ENCODE measurements at places on chromosomes 13 and 19.
A peak's percentile ranks its signal among the peaks of the same experiment; 100 is the strongest.

DNA sequence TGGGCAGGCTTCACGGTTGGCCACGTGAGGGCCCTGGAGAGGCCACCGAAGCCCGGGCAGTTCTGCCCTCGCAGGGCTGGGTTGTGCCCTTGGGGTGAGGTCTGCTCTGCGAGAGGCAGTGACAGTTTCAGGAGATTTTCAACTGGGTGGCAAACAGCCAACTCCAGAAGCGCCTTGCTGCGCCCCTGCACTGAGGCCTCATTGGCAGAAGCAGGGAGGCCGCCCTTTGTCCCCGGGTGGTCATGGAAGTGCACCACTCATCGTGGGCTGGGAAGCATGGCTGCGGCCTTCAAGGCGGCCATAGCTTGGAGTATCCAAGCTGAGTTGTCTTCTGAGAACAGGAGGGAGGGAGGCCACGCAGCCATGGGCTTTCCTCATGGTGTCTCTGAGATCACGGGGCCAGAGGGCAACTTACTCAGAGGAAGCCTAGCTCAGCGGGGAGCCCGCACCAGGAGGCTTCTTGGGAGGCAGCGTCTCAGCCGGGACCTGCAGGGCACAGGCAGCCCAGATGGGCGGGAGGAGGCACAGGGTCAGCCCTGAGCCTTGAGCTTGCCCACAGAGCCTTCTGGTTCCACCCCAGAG is 14.8 kb downstream of the PLEKHJ1 start:
- DNase-seq = no peak

DNA sequence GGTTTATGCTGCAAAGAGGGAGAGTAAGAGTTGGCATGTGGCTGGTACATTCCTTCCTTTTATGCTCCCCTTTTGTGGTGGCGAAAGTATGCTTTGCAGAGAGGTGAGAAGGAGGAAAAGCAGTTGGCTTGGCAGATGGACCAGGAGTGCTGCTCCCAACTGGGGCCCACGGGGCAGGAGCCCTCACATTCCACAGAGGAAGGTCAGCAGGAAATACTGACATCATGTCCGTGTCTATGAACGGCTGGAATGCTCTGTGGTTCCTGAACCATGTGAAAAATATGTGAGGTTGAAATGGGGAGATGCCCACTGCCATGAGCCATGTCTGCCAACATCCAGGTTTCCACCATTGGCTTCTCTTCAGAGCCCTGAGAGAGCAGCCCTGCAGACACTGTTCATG is 33.3 kb upstream of the GAS6 start:
- peak; percentile 99 for DNase-seq

GRCh38 chr13:99322297-99323103 is 15.3 kb upstream of the GPR183 start:
- DNase-seq = peak; percentile 85

- no peak for DNase-seq
Observed at GRCh38 chr13:80101040-80101439, 239.9 kb downstream of the SPRY2 start.

DNA sequence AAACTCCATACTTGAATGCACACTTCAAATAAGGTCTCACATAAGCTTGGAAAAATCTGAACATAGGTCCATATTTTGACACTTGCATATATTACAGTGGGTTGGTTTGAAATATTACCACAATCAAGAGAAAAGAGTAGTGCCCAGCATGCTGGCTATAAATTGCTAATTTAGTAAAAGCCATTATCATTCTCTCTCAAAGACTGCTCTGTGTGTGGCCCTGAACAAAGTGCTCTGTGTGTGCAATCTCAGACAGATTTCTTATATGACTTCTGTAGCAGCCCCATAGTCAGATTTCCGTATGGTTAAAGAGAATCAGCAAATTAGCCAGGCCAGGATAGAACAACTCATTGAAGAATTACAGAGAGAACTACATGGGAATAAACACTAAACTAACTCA is 78.2 kb downstream of the LIG4 start:
- DNase-seq = no peak

GRCh38 chr19:38190793-38191192 is 33.2 kb downstream of the DPF1 start:
- no peak for DNase-seq

- DNase-seq = peak; percentile 98
Observed at GRCh38 chr13:85497652-85498051, 301.6 kb downstream of the SLITRK6 start.

DNA sequence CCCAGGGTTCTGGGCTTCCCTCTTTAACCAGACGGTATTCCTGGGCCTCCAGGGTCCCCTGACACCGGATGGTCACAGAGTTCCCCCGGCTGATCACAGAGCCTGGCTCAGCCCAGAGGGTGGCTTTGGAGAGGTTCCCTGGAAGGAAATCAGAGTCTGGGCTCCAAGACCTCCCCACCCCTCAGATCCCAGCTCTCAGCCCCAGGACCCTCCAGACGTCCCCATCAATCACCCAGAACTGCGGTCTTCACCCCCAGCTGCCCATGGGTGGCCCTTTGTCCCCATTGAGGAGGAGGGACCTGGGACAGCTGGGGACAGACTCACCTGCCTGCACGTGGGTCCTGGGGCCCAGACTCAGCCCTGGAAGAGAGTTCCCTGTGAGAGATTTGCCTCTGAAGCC is 955 bp downstream of the LILRA5 start:
- no peak for DNase-seq

DNA sequence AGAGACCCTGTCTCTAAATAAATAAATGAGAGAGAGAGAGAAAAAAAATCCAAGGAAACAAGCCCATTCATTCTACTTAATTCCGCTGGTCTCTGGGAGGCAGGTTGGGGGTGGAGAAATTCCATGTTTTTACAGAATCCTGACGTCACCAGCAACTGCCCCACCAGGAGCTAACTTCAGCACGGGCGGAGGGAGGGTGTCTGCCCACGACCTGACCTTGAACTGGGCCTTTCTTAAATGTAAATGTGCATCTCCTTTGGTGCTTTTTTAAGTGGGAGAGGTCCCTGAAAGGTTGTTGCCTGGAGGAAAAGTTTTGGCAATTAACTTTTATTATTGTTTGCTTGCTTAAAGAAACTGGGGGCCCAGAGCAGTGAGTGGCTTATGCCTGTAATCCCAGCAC is 15.5 kb downstream of the KLF2 start:
- DNase-seq = peak; percentile 39

GRCh38 chr13:98129059-98129746 is 13.7 kb upstream of the FARP1 start:
- DNase-seq = peak; percentile 38

DNA sequence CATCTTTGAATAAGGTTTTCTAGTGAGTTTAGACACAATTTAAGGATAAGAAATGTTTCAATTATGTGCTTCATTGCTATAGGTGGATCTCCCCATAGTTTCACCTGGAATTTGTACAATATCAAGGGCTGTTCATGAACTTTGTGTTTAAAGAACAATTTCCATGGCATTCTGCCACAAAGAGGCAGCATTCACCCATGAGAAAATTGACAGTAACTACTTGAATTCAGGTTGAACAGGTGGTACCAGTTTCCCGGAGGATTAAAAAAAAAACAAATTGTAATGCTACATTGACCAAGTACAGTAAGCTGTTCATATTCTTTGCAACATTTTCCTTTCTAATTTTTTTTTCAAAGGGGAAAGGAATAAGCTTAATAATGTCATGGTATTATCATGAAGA is 9.1 kb downstream of the SLITRK5 start:
- DNase-seq = no peak

DNA sequence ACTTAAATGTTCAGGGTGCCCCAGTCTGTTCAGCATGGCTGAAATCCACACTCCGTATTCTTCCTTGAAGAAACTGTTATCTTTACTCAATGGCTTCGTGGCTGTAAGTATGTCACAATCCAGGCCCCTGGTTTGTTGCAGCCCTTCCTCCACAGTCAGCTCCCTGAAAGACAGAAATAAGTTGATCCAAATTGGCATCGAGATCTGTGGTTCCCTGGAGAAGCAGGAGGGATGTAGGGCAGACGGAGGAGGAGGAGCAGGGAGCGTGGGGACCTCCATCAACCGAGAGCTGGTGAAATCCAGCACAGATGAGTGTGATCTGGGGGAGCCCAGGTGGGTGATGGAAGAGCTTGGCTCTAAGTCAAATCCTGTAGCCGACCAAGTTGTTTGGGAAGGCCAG is 304 bp downstream of the TSPAN16 start:
- peak; percentile 11 for DNase-seq

DNA sequence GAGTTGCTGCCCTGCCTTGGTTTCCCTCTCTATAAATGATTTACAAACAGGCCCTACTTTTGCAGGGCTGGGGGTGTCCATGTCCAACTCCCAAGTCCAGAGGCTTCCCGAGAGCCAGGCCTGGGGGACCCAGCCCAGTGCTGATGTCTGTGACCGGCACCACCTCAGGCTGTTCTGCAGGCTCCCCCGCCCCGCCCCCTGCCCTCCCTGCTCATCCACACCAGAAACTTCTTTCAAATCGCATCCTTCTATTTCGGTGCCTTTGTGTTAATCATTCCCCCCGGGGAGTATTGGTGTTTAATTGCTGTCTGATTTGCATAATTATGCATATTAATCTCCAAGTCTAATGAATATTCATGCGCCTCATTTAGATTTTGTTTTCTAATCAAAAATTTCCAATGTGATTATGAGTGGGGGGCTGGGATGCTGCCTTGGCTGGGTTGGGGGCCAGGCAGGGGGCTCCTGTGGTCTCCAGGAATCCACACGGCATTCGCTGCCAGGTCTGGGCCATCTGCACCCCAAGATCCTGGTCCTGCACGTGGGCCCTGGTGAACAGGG is 19.1 kb downstream of the TCF3 start:
- DNase-seq = no peak

DNA sequence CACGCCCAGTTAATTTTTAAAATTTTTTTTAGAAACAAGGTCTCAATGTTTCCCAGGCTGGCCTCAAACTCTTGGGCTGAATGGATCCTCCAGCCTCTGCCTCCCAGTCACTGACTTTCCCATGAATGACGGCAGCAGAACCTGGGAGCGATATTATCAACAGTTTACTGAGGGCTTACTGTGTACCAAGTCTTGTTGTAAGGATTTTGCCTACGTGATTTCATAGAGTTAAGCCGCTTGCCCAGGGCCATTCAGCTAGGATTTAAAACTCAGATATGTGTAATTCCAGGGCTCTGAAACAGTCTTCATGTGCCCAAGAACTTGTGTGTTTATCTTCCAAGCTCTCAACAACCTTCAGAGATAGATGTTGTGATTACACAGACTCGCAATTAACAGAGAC is 6.0 kb upstream of the KXD1 start:
- DNase-seq = no peak

DNA sequence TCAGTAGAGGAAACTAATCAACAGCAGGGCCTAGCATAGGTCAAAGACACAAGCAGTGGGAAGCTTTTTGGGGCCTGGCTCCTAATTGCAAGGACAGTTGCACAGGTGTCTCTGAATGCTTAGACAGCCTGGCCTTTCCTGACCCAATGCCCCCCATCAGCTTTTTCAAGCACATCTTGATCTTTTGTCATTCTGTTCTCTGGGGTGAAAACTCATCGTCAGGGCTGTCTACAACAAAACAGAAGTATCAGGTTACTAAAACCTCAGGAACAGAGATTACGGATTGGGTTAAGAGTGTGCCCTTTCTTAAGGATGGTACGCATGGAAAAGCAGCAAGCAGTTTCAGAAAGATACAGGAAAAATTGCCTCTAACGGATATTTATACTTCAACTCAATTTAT is 8.3 kb upstream of the ZNF254 start:
- DNase-seq = no peak

DNA sequence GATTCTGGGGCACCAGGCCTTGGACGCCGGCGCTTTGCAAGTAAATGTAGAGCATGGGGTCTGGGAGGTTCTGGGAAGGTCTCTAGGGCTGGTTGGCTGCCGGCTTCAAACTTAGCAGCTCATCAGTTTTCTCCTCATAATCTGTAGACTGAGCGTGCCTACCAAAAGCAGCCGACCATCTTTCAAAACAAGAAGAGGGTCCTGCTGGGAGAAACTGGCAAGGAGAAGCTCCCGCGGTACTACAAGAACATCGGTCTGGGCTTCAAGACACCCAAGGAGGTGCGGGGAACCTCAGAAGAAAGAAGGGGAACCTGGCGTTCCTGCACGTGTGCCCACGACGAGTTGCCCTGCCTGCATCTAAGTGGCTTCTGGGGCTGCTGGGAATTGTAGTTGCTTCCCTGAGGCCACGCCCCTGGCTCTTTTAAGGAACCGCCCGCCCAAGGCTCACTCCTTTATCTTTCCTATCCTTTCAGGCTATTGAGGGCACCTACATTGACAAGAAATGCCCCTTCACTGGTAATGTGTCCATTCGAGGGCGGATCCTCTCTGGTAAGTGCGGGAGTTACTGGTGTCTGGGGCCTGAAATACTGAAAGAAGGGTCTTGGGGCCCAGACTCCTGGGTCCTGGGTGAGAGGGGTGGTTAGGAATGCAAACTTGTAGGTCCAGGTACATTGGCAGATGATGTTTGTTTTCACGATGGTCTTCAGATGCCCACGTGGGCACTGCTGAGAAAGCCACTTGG is 984 bp downstream of the RPS11 start:
- peak; percentile 49 for DNase-seq

DNA sequence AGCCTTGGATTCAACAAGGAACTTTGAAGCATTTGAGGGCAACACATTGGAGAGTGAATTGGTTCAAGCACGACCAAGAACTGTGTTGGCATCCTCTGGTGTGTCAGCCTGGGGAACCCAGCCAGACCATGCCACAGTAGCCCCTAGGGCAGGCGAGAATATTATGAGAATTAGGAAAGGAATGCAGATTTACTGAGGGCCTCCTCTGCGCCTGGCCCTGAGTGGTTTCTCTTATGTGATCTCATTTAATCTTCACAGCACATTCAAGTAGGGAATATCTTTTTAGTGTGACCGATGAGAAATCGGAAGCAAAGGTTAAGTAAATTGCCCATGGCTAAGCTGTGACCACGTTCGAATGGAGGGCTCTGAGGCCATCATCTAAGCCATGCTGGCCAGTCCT is 15.3 kb upstream of the ERICH6B start:
- no peak for DNase-seq

DNA sequence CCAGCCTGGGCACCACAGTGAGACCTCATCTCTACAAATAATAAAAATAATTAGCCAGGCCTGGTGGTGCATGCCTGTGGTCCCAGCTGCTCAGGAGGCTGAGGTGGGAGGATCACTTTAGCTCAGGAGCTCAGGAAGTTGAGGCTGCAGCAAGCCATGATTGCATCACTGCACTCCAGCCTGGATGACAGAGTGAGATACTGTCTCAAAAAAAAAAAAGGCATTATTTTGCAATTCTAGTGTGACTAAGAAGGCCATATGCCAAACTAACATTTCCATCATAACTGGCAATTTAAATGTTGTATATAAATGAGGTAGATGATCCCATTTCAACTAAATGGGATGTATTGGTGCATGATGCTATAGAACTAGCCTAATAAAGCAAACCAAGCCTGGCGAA is 632.8 kb upstream of the KLF12 start:
- peak; percentile 83 for DNase-seq
